ENCODE measurements at places on chromosomes 6 and 20.

- DNase-seq = peak; percentile 76
These were observed 128.6 kb upstream of the FAM83B start for GRCh38 chr6:54717849-54718455.

DNA sequence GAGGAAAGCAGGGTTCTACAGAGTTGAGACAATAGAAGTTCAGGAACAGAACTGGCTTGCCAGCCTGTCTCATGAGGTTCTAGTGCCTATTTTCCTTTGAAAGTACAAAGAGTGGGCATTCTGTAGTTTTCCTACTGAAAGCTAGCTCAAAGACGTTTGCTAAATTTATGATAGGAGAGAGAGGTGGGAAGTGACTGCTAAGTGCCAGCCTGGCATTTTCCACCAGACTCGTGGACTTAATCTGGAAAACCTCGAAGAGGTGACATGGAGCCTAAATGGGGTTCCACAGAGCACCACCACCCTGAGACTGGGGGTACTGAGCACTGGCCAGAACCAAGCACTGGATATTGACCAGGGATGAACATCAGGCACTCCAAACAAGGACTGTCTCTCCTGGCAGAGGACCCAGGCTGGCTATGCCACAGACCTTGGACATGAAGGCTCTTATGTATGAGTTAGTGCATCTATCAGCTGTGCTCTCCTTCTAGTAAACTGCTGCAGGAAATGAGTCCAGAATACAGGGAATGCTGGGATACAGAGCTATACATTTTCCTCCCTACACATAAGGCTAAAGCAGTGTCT is 7.1 kb downstream of the PEX6 start:
- no peak for DNase-seq

GRCh38 chr6:7172649-7173048 is 64.9 kb downstream of the RREB1 start:
- peak; percentile 74 for DNase-seq

DNA sequence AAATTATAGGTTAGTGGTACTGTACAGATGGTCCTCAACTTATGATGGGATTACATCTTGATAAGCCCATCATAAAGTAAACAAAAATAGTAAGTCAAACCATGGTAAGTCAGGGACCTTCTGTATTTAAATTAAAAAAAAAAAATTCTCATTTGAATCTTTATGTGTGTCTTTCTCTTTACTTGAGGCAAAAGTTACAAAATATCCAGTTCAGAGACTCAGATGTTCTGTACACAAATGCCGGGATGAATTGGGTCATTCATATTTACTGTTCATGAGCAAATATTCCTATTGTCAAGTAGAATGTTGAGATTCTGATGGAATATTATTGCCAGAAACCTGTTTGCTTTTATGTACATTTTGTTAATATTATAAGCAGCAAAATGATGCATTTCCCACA is 13.4 kb downstream of the PHACTR2 start:
- no peak for DNase-seq

- no peak for DNase-seq
These were observed 6.6 kb upstream of the SOX18 start for GRCh38 chr20:64055893-64056638.

DNA sequence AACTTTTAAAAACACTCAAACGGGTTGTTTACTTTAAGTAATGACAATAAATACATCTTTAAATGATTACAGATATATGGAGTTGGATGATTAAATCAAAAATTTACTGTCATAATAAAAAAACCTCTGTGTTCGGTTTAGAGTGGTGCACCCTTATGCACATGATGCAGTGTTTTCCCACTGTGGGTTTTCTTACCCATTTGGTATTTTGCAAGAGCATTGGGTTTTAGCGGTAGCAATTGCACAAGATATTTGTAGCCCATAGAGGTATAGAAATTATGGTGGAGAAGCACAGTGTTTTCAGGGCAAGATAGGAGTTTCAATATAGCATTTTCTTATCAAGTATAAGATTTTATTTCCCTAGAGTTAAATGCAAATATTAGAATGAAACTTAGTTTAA is 410.8 kb upstream of the PLCB4 start:
- peak; percentile 42 for DNase-seq

DNA sequence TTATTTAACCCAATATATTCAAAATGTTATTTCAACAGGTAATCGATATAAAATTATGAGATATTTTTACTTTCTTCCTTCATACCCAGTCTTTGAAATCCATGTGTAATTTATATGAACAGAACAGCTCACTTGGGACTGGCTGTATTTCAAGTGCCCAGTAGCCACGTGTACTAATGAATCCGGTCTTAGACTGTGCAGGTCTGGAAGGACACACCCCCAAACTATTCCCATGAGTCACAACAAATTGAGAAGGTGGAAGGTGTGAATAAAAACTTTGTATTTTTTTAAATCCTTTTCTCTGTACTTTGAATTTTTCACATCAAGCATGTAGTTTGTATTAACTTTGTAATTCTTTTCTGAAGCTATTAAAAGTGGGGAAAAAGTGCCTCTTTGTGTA is 2.8 kb downstream of the UNC5CL start:
- no peak for DNase-seq

DNA sequence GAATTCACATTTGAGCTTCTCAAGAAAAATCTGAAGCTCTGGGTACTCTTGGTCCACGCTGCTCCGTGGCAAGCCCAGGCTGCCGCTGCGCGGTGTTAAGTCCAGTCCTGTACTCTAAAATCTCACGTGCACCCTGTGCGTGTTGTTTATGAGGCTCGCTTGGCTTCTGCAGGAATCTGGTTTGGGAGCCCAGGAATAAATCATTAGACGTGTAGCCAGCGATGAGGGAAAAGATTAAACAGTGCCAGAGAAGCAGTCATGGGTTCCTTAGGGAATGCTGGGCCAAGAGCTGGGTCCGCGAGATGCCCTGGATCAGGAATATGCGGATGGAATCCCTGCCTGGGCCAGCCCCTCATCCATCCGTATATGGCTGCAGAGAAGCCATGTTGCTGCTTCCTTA is 87.3 kb downstream of the KCNB1 start:
- DNase-seq = no peak
